ENCODE measurements at places on chromosomes 4 and X.

DNA sequence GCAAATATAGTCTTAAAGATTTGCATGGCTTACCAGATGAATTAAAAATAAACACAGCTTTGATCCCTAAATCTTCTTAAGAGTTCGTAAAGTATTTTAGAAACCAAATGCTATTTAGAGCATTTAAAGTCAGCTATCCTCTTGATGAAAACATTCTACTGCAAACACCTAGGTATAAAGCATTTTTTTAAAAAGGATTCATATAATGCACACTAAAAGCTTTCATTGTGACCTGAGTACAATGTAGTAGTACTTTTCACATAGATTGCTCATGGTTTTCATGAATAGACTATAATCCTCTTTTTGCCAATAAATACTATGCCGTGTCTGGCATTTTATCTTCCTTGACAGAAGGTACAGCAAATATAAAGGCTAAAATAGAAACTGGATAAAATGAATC lies 805.1 kb upstream of the INTU start:
- no peak for DNase-seq

DNA sequence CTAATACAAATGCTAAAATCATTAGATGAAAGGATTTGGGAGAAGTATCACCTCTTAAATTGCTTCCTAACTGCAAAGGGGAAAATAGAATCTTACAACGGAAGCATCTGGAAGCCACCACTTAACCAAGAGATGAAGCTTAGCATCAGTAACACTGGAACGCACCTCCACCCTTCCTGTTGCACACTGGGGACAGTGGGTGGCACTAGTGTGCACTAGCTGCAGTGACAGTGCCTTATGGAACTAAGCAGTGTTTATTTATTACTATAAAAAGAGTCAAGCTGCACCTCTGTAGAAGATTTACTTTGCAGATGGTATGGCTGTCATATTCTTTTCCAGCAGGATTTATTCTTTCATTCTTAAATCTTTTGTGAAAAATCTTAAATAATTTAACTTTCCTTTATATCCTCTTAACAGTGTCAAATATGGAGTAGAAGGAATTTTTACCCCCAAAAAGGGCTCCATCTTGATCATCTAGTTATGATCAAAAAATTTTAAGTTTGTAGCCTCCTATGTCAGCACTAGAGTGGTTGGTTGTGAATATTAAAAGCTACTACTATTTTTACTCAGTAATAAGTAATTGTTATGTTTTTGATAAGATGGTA lies 76.7 kb downstream of the SCD5 start:
- DNase-seq = peak; percentile 34

- no peak for DNase-seq
These were observed 17.3 kb downstream of the COQ2 start for GRCh38 chr4:83267121-83267829.

DNA sequence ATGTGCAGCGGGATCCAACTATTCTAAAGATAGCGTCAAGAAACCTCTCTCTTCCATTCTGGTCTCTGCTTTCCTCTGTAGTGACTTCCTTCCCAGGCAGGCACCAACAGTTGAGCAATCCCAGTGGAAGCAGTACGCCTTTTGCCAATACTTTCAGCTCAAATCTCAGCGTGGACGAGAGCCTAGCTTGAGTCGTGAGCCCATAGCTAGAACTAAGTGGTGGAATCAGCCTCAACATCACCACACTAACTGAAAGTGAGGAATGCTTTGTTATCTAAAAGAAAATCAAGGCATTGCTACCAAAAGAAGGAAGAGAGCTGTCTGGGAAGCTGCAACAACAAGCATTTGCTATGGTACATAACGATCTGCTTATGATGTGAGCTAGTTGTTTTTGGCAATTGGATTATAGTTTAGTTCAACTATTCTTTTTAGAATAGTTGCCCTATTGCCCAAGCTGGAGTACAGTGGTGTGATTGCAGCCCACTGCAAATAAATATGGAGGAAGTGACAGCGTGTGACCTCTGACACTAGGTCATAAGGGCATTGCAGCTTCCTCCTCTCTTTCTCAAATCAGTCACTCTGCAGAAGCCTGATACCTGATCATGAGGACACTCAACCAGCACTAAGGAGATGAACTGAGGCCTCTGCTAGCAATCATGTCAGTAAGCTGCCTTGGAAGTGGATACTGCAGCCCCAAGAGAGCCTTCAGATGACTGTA lies 24.7 kb upstream of the FRYL start:
- no peak for DNase-seq

- no peak for DNase-seq
These were observed 53.0 kb downstream of the GAB1 start for GRCh38 chr4:143389579-143390195.

- DNase-seq = no peak
These were observed 36.8 kb upstream of the SPP1 start for GRCh38 chr4:87938746-87939145.

All from stimulated activated naive CD8-positive, alpha-beta T cell treated with anti-CD3 and anti-CD28 coated beads, Interleukin-15, Interleukin-2, amounts not matched to agents 100 U/mL and 50 U/mL, for 24 hours (primary cell).